ENCODE measurements at places on chromosomes 4 and X.

DNA sequence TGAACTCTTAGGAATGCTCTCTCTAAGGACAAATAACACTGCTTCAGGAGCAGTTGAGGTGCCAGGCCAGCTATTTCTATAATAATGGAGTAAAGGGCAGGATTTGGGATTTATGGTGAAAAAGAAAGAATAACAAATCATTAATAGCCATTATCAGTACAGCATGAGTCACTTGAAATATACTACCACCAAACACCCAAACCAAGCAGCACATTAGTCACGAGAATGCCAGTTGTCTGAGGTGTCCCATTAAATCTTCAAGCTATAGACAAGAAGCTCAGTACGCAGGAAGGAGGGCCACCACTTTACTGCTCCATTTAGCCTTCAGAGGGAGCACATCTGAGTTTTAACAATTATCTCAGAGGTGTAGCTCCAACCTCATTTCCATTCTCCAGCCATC lies 106.8 kb upstream of the MAGEA10 start:
- no peak for DNase-seq

- no peak for DNase-seq
These were observed 876 bp downstream of the MPP1 start for GRCh38 chrX:154804261-154804956.

DNA sequence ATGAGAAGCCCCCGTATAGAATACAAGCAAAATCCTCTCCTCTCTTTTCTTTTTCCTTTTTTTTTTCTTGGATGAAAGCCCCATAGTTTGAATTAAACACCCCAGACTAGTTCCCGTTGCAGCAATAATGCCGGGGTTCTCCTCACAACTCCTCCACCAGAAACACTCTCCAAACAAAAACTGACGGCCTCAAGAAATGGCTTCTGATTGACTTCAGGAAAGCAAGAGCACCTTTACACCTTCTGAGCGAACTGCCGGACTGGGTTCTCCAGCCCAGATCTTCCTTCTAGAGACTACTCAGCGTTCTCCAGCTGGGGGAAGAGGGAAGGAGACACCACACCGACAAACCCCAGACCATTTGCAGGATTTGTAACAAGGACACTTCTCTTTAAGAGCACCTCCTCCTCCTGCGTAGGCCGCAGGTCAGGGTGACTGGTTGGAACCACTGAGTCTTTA lies 4.0 kb downstream of the HAND2 start:
- DNase-seq: no peak

GRCh38 chrX:63525491-63525890 lies 174.4 kb upstream of the SPIN4 start:
- DNase-seq: no peak

DNA sequence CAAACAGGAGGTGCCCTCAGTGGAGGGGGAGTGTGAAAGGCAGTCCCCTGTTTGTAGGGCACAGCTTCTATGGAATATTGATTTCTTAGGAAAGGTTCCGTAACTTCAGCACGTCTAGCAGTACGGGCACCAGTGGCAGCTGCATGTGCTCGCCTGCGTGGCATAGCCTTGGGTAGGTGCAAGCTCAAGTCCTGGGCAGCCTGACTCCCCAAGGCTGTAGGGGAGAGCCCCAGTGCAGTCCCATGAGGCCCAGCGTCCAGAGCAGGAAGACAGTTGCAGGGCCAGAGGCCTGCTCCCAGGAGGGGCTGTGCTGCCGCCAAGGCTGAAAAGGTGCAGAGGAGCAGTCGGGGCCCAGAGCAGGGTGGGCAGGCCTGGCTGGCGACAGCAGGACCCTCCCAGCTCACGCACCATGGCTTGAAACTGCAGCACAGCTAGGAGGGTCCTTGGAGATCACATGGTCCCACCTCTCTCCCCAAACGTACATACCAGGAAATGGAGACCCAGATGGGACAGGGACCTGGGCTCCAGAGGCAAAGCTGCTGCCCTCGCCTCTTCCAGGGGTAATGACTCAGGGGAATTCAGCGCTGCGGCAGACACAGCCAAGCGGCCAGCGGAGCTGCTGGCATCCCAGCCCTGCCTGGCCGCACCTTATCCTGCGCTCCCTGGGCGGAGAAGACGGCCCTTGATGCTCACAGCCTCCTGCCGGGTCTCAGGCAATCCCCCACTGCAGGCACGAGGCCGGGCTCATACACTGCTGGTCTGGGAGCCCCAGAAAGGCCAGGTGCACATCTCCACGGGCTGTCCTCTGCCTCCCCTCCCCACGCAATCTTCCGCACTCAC lies 6.0 kb upstream of the DUSP9 start:
- no peak for DNase-seq

- no peak for DNase-seq
These were observed 29.2 kb downstream of the SMIM14 start for GRCh38 chr4:39609454-39609931.

GRCh38 chr4:38995660-38996005 lies 36.6 kb downstream of the TMEM156 start:
- DNase-seq: no peak
